ENCODE measurements at places on chromosomes 11 and 22. TPM values are rescaled to one million over a fixed set of nuclear protein-coding genes. Genes with fewer than 3 reads are reported as not detected.

TTC38 gene
- 26.2 TPM for total RNA-seq

DYNC2H1 gene
- 22.6 TPM for total RNA-seq

C22orf31 gene
- not detected for total RNA-seq

NLRP10 gene
- total RNA-seq: 0.38 TPM

UPK3A gene
- total RNA-seq: not detected

OR4D5 gene
- not detected for total RNA-seq

MS4A12 gene
- total RNA-seq: not detected

- DNase-seq: no peak
These were observed 1072.0 kb downstream of the LRRC4C start for GRCh38 chr11:40387240-40387980.

DNA sequence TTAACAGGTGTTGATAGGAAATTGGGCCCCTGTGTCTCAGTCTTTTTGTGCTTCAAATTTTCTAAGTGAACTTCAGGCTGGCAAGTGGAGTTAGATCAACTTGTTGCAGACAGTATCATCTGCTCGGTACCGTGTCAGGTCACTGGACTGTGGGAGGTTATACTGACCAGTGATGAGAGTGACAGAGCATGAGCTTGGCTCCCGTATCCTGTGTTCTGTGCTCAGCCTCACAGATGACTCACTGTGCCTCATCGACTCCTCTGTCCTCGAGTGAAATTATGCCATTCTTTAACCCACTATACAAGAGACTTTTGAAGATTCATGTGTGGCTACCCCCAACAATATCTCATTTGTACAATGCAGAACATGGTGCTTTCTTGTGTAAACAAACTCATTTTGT is 7.9 kb downstream of the GRAP2 start:
- DNase-seq: no peak

DNA sequence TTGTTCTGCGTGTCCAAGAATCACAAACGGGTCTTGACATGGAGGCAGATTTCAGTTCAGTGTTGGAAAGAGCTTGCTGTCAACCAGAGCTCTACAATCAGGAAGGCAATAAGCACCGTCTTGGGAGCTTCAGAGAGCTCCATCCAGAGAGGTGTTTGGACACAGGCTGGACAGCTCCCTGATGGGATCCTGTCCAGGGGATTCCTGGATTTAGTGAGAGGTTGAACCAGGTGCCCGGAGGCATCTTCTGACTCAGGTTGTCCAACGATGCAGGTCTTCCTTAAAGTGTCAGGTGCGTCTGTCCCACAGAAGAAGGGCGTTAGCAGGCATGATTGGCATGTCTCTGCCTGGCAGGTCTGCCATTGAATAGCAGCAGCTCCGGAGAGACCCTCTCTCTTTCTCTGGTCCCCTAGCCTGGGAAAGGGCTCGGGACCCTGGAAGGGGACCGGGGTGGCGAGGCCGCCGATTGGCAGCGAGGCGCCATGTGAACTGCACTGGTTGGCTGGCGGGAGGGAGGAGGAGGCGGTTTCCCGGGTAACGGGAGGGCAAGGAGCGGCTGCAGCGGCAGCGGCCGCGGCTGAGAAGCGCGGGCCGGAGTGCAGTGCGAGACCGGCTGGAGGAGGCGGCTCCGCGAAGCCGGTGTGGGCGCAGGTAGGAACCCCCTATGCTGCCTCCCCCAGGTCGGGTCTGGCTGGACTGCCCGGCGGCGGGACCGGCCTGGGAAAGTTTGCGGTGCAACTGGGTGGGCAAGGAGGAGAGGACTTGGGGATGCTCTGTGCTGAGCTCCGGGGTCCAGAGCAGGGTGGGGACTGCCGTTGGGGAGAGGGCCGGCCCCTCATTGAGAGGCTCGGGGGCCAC is 104.1 kb upstream of the E2F8 start:
- DNase-seq: no peak

GRCh38 chr22:32574958-32575910 is 100.6 kb downstream of the FBXO7 start:
- no peak for DNase-seq

DNA sequence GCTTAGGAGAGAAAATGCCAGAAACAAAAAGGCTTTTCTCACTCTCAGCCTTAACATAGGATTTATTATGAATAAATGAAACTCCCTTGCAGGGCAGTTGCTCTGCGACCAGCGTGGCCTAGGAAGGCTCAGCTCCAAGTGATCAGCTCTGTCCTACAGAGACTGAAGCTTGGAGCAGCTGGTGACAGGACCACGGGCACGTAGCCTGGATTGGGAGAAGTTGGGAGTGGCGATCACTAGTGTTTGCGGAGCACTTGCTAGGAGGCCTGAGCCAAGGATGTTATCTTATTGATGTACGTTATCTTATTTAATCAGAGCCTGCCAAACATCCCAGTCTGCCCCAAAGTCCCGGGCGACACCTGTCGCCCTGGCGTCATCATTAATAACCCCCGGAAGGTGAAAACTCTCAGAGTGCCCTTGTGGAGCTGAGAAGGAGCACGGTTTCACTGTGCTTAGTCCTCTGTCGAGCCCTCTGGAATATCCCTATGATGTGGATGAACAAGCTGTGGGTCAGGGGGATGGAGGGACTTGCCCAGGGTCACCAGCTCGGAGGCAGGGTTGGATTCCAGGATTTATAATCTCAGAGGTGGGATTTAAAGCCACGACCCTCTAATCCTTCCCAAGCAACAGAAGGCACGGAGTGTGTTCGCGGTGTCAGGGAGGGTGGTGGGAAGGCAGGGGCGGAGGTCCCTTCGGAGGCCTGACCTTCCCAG is 40.8 kb upstream of the SMIM38 start:
- DNase-seq: no peak

DNA sequence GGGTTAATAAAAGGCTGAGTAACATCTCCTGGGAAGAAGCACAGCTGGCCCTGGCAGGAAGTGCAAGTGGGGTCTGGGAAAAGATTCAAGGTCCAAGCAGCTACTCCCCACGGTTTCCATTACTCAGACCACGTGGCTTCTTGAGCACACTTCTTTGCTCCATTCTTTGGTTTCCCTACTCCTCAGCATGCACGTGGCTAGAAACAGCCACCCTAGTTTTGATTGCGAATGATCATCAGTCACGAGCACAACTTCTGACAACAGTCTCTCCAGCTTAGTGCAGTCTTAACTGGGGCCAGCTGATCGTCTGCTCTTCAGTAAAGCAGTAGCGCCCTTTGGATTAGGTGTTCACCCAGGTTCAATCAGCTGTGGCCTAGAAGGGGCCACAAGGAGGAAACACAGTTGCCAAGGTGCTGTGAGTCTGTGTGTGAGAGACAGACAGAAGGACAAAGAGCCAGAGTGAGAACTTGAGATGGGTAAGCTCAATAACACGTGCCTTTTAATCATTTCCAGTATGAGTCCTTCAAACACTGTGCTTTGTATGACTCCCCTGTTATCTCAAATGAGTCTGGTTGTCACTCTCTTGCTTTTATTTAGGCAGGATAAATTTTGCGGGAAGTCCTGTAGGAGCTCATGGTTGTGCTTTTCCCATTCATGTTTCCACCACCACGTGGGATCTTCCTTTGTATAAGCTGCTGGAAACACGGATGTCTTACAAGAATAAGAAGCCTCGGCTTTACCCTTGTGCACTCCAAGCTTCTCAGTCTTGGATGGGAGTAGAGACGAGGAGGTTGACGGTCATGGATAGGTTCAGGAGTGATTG is 901 bp upstream of the PARVA start:
- no peak for DNase-seq

DNA sequence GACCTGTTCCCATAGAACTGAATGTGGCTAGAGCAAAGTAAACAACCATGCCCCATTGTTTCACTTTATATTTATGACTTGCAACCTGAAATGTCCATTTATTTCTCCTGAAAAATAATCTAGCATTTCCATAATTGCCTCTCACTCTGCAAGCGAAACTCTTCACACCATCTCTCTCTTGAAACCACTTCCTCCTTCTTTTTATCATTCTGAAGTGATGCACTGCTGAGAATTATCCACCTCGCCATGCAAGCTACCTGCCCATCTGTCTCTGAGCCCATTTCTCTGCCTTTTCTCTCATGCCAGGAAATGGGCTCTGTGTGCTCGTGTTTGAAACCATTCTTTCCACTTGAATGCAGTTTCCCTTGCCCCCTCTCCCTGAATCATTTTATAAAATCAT is 13.5 kb downstream of the MRGPRX3 start:
- no peak for DNase-seq

- no peak for DNase-seq
These were observed 16.8 kb downstream of the CD5 start for GRCh38 chr11:61119055-61119454.

DNA sequence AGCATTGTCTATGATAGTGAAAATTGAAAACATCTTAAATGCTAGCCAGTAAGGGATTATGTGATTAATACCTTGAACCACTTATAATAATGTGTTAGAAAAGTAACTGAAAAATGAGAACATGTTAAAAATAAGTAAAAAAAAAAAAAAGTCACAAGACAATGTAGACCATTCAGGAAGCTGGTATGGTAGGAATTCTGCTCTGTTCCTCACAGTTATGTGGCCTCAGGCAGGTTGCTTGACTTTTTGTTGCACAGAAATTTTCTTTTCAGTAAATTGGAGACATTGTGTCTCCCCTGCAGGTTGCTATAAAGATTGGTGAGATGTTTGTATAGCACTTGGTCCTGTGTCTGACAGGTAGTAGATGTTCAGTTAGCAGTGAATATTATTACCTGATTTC is 17.3 kb upstream of the PLET1 start:
- no peak for DNase-seq

- DNase-seq: no peak
These were observed 125.0 kb downstream of the MAML2 start for GRCh38 chr11:96218006-96218405.

DNA sequence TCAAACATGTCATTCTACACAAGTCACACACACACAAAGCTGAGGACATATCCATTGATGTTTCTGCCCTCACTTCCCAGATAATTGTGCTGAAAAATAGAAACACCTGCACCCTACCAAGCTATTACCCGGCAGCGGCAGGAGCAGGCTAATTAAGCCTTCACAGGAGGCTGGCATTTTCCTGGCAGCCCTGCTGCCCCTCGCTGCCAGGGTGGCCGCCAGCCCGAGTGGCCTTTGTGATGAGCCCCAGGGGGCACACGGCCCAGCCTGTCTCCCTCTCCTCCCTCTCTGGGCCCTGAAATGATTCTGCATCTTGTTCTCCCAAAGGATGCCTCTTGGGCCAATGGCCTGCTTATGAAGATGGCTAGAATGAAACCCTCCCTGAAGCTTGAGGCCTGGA is 76.2 kb upstream of the TP53I11 start:
- no peak for DNase-seq

DNA sequence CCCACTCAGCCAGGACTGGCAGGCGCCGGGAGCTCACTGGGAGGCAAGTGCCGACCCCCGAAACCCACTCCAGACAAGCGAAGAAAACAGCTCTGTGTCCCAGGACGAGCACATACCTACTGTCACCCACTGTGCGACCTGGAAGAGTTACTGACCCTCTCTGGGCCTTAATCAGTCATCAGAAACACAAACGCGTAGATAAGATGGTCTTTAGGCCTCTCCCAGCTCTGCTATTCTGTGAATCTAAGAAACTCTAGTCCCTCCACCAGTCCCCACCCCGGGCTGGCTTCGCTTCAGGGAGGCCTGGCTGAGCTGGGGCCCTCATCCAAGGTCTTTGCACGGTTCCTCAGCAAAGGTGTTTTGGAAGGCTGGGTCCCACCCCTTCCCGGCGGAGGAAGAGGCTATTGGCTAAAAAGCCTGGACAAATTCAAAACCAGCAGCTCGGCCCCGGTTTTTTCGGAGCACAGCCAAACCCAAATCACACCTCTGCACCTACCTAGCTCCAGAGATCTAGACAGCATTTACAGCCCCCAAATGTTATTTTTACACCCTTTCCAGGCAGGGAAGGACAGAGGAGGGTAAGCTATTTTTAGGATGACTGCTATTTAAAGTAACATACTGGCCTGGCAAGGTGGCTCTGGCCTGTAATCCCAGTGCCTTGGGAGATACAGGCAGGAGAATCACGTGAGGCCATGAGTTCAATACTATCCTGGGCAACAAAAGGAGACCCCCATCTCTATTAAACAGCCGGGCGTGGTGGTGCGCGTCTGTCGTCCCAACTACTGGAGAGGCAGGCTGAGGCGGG is 13.2 kb upstream of the HDHD5 start:
- DNase-seq: no peak

DNA sequence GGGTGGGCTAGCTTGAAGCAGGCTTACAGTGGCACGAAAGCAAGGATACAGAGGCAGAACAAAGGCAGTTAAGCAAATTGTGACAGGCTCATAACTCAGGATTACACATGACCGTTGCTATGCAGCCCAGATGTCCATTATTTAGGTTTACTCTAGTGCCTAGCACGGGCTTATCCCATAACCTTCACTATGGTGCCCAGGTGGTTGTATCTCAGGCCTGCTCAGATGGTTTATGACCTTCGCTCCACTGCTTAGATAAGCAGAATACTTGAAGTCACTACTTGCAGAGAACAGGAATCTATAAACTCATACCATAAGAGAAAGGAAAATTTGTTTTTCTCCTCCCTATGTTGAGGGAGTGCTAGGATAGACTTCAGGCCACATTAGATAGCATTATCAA is 9.0 kb downstream of the OR6M1 start:
- no peak for DNase-seq

DNA sequence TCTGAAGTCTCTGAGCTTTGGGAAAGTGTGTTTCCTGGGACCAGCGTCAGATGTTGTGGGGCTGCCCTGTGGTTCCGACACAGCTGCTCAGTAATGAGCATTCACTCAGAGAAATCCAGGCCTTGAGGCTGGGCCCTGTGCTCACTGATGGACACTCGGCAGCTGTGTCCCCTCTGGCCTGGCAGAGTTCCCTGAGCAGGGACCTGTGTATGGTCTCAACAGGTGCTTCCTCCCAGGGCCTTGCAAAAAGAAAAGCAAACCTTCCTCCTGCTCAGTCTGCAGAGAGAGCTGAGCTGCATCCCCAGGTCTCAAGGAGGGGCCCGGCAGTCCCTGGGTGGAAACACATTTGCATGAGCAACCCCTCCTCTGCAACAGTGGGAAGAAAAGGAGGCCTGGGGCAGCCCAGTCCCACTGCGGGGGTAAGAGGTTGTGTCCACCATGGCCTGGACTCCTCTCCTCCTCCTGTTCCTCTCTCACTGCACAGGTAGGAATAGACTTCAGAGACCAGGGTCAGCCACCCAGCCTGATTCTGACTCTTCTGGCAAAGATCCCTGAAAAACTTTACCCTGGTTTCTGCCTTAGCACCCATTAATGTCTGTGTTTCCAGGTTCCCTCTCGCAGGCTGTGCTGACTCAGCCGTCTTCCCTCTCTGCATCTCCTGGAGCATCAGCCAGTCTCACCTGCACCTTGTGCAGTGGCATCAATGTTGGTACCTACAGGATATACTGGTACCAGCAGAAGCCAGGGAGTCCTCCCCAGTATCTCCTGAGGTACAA is 131.2 kb downstream of the VPREB1 start:
- DNase-seq: peak; percentile 81

- DNase-seq: no peak
These were observed 6.4 kb upstream of the CCKBR start for GRCh38 chr11:6253197-6253596.

GRCh38 chr11:1967641-1968225 is 20.6 kb downstream of the MRPL23 start:
- DNase-seq: peak; percentile 8
